ENCODE measurements at places on chromosomes 5 and 9. TPM values are rescaled to one million over a fixed set of nuclear protein-coding genes. Genes with fewer than 3 reads are reported as not detected.

- DNase-seq, result peak; percentile 63
Measured at GRCh38 chr9:89502038-89502601, 4.2 kb upstream of the SEMA4D start.

- DNase-seq, result peak; percentile 50
Measured at GRCh38 chr9:34701023-34701768, 8.7 kb downstream of the CCL21 start.

Gene CD274
- 7.2 TPM for total RNA-seq

Gene MARCOL
- total RNA-seq, result not detected

Measured in T-cell (primary cell).